Liver (tissue), 10 donors: ENCODE measurements at places on chromosomes 1 and 21. TPM values are rescaled to one million over a fixed set of nuclear protein-coding genes. Genes with fewer than 3 reads are reported as not detected.

RGS8 gene
- total RNA-seq = 0.05 TPM

AQP10 gene
- 0.14 TPM for total RNA-seq

TSSK3 gene
- total RNA-seq = 0.50 TPM

PEX14 gene
- total RNA-seq = 11.5 TPM

CD1D gene
- total RNA-seq = 1.1 TPM

- DNase-seq = no peak
Observed at GRCh38 chr1:187839873-187840272, 1011.1 kb downstream of the PLA2G4A start.

- no peak for DNase-seq
Observed at GRCh38 chr1:162823231-162823630, 32.7 kb downstream of the HSD17B7 start.

DNA sequence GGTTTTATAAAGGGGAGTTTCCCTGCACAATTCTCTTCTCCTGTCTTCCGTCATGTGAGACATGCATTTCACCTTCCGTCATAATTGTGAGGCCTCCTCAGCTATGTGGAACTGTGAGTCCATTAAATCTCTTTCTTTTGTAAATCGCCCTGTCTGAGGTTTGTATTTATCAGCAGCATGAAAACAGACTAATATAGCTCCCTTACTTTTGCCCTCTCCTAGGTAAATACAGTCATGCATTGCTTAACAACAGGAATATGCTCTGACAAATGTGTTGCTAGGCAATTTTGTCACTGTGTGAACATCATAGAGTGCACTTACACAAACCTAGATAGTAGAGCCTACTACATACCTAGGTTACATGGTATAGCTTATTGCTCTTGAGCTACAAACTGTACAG, 616.8 kb downstream of the RWDD3 start:
- DNase-seq = no peak

- no peak for DNase-seq
Observed at GRCh38 chr1:53580009-53580400, 120.8 kb downstream of the DMRTB1 start.

- DNase-seq = no peak
Observed at GRCh38 chr1:6872573-6873261, 87.5 kb downstream of the CAMTA1 start.

GRCh38 chr1:221777431-221778072, 35.7 kb upstream of the DUSP10 start:
- no peak for DNase-seq

DNA sequence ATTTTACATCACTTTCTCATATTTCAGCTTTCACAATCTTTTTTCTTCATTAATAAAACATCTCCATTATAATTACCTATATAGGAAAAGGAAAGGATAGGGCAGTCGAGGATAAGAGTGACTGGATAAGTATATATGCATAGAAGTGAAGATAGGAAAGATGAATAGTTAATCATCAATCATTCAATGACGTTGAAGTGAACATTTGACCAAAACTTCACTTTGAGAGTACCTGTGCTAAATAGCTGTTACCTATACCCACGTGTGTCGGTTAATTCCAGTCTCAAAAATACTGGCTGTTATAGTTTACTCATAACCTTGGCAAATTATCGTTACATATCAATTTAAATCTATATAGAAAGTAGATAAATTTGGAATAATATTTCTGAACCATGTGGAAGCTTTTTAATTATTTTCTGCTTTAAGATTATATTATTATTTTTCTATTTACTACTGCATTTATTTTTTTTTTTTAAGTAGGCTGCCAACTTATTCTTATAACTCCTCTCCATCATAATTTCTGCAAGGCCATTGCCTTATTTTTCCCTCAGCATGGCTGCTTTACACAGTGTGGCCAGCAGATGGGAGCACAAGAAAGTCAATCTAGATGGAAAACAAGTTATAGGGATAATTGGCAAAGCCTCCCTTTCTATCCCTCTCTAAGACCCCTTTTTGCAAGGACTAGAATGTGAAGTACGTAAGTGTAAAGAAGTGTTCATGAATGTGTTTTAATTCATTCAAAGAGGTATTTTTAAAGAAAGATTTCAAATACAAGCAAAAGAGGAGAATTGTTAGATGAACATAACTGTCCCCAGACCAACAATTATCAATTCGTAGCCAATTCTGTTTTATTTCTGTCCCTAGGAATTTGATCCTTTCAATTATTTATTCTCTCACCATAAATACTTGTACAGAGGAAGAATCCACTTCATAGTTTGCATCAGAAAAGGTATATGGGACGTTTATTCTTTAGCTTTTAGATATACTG, 290.4 kb downstream of the KCNT2 start:
- DNase-seq = no peak

DNA sequence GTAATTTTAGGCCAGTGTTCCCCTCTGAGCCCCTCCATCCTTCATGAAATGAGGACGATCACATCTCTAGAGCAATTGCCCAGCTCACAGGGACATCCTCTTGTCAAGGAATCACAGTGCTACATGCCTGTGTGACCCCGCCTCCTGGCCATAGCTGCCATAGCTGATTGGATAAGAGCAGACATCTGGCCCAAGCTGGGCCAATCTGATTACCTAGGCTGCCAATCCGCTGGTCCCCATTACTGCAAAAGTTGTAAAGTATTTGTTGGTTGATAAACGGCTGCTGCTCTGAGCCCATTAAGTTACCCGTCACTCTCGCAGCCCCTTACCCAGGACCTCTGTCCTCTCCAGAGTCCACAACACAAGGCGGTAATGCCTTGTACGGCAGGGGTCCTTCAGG, 8.3 kb downstream of the NT5C1A start:
- DNase-seq = no peak
